CD4-positive, alpha-beta T cell treated with Interleukin-12 subunit alpha and Interleukin-12 subunit beta, for 1 hour (primary cell): ENCODE measurements at places on chromosomes 11 and 22.

DNA sequence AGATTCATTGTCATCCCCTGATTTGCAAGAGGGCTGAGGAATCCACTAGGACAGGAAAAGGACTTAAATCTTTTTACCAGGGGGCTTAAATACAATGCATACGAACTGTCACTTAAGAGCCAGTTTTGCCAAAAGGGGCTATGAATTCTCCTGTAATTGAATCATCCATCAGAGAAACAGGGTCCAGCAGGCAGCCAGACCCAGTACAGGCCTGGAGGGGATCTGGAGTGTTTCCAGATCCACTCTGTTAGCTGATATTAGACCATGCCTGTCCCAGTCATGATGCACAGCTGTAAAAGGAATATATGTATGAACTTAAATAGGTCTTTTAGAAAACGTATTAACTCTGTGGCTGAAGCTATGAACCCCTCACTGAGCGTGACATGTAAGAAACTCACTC is 53.8 kb upstream of the PRSS23 start:
- no peak for DNase-seq

DNA sequence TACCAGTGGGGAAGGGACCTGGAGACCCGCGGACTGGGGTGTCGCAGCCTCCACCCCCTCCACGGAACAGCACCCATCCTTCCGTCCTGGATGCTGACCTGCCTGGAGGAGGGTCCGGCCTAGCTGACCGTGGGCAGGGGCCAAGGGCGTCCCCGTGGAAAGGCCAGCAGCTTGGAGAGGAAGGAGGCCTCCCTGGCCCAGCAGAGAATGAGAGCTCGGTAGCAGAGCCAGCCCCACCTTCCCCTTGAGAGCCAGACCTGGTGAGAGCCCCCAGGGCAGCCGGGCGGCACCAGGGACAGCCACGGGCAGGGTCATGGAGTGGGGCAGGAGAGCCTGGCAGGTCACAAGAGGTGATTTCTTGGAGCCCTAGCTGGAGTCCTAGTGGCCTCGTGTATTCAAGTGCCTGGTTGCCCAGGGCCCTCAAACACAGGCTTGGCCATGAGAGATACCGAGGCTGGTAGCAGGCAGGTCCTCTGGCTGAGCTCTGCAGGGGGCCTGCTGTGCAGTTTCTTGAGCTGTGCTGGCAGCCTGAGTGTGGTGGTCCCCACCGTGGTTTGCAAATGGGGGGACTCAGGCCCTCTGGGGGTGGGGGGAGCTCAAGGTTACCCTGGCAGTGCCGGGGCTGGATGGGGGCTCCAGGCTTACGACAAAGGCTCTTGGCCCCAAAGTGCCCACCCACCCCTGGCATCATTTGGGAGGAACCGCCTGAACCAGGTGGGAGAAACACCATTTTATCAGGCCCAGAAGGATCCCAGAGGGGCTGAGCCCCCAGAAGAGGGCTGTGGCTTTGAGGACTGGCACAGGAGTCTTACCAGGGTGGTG is 7.6 kb downstream of the TSPAN32 start:
- no peak for DNase-seq

DNA sequence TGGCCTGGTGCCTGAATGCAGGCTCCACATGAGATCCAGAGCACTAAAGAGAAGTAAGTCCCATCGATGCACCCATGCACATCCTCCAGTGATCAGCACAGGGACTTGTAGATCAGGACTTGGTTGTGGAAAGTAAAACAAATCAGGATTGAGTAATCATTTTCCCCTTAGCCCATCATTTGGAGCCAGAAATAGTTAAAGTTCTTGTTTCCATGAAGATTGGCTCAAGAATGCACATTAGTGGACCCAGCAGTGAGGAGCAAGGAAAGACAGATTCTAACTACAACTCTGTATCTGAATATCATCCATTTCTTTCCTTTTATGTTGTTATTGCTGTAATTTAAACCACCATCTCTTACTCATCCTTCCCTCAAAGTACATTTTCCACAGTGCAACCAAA is 19.1 kb downstream of the CCDC83 start:
- DNase-seq: no peak

GRCh38 chr11:88402192-88402715 is 64.7 kb upstream of the CTSC start:
- no peak for DNase-seq

GRCh38 chr22:45879552-45879949 is 97.4 kb downstream of the WNT7B start:
- DNase-seq: no peak

DNA sequence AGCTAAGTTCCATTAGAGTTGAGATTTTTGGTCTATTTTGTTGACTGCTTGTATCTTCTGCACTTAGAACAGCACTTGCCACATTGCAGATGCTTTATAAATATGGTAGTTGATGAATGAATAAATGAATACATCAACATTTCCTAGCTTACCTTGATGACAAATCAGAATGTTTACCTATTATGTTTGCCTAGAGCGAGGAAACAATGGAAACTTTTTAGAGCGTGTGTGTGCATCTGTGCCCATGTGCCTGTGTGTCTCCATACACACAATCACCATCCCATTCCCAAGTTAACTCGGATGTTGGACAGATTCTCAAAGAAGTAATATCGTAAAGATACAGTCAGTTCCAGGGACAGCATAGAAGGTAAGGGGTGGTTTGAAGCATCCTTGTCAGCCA is 139.1 kb downstream of the DBX1 start:
- no peak for DNase-seq

DNA sequence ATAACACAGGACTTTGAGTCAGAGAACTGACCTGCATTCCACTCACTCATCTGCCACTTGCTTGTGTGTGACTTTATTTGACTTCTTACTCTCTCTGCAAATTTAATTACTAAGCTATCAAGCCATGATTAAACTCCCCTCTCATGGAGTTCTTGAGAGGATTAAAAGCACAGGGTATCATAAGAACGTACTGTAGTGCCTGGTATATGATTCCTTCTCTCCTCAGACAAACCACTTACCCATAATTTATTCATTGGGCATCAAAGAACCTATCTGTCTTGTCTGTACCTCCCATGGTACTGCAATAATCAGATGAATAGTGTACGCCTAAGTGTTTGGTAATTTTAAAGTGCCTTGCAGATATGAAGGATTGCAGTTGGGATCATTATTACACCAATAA is 130.6 kb upstream of the UBASH3B start:
- no peak for DNase-seq

DNA sequence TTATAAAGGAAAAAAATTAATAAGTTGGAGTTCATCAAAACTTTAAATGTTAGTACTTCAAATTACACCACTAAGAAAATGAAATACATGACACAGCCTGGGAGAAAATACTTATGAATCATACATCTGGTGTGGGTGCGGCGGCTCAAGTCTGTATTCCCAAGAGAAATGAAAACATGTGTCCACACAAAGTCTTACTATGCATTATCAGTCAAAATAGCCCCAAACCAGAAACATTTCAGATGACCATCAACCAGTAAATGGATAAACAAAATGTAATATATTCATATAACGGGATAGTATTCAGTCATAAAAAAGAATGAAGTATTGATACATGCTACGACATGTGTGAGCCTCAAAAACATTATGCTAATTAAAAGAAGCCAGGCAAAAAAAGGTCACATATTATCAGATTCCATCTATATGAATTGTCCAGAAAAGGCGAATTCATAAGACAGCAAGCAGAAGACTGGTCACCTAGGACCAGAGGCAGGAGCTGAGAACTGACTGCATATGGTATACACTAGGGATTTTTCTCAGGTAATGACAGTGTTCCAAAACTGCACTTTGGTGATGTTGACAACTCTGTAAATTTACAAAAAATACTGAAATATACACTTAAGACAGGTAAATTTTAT is 5.3 kb upstream of the AKIP1 start:
- DNase-seq: no peak

DNA sequence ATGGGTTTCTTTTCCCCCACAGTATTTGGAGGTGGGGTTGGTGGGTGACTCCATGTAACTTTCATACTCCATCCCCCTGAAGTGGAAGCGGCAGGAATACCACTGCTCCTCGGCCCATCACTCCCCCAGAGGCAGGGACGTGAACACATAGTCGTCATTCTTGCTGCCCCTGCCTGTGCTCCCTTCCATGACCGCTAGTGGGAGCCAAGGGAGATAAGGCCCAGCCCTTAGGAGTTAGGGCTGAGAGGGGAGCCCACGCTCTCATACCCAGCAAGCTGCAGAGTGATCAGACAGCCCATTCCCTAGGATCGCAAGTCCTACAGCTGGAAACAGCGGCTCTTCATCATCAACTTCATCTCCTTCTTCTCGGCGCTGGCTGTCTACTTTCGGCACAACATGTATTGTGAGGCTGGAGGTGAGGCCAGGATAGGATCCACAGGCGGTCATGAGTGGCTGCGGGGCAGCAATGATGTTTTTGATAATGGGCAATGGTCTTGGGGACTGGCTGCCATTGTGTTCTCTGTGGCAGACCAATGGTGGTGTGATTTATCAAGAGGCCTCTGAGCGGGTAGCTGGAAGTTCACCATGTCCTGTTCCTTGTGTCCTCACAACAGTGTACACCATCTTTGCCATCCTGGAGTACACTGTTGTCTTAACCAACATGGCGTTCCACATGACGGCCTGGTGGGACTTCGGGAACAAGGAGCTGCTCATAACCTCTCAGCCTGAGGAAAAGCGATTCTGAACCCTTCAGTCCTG is 15.9 kb downstream of the RHOG start:
- DNase-seq: peak; percentile 86

DNA sequence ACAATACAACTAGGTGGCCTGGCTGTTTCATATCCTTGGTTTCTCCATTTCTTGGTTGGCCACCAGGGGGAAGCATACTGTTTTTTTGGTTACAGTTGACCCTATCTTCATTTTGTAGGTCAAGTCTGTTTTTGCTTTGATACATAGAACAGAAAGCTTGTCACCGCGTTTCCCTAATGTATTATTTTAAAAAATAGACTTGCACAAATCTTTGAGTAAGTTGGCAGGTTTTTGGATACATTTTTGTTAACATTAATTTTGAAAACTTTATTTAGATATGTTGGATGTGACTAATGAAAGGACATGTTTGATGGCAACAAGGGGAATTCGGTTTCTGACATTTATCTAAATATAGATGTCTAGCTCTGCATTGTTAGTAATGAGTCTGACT is 3.0 kb downstream of the NCR3LG1 start:
- DNase-seq: peak; percentile 79

DNA sequence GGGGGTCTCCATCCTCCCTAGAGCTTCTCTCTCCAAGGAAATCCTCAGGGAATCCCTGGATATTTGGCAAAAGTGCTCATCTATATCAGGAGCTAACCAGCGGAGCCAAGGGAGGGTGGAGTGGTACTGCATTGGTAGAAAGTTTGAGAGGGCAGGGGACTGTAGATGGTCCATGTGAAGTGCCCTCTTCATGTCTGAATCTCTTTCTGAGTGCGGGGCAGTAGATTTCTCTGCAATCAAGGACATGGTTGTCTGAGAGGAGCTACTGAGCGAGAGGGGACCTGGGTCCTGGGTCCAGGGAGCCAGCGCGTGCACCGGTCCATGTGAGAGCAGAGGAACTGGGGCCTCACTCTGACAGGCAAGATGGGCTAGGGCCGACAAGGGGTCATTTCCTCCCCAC is 701 bp downstream of the DIXDC1 start:
- no peak for DNase-seq

GRCh38 chr11:61298663-61299244 is 3.6 kb upstream of the VWCE start:
- DNase-seq: no peak

GRCh38 chr11:47131136-47131535 is 45.5 kb downstream of the ARFGAP2 start:
- DNase-seq: no peak

GRCh38 chr22:33869946-33870345 is 50.3 kb downstream of the LARGE1 start:
- DNase-seq: no peak

DNA sequence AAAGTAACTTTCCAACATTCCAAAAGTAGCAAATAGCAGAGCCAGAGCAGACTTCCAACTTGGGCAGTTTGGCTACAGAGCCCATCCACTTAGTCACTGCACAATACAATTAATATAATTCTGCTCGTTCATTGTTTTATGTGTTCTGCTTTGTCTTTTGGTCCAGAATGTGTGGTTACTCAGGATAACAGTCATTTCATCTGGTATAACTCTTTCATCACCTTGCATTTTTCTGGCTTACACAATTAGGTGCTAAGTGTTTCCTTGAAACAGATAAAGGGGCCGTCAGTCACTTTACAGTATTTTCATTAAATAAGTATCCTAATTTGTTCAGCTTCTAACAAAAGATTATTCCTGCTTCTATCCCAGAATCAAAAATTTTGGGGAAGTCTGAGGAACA is 87.2 kb downstream of the LARGE2 start:
- DNase-seq: no peak

DNA sequence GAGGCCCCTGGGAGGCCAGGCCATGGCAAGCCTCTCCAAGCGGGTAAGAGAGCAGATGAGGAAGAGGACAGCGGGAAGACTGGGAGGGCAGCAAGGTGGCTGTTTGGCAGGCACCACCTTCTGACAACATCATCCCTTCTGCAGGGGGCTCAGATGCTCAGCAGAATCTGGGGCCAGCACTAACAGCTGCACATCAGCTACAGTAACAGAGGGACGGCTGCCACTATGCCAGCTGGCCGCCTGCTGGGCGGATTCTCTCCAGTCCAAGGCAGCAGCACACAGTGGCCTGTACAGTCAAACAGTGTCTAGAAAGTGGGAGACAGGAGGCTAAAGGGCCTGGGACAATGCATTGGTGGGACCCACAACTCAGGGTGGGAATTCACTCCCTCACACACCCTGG is 10.7 kb upstream of the TXN2 start:
- no peak for DNase-seq

- no peak for DNase-seq
Measured at GRCh38 chr22:25644122-25644521, 79.6 kb downstream of the GRK3 start.

DNA sequence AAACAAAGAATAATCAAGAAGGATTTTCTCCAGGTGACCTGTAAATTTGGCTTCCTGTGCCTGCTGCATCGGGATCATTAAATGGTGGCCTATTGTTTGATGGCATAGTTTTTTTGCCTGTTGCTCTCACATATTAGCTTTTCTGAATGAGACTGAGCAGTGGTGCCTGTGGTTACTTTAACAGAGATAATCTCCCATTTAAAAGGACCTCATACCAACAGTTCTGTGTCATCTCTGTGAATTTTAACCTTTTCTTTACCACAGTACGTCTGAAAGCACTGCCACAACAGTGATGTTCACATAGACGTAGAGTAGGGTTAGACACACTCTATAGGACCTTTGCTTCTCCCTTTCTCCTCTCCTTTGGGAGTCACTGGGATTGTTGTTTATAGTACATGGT is 22.9 kb upstream of the RCE1 start:
- DNase-seq: no peak

- DNase-seq: no peak
Measured at GRCh38 chr11:19931141-19931770, 218.6 kb downstream of the NAV2 start.

GRCh38 chr11:36398231-36398953 is 102.3 kb downstream of the PRR5L start:
- no peak for DNase-seq

GRCh38 chr11:36132940-36133339 is 156.3 kb downstream of the COMMD9 start:
- DNase-seq: no peak
